ENCODE measurements at places on chromosomes 12 and 14.
A peak's percentile ranks its signal among the peaks of the same experiment; 100 is the strongest.

DNA sequence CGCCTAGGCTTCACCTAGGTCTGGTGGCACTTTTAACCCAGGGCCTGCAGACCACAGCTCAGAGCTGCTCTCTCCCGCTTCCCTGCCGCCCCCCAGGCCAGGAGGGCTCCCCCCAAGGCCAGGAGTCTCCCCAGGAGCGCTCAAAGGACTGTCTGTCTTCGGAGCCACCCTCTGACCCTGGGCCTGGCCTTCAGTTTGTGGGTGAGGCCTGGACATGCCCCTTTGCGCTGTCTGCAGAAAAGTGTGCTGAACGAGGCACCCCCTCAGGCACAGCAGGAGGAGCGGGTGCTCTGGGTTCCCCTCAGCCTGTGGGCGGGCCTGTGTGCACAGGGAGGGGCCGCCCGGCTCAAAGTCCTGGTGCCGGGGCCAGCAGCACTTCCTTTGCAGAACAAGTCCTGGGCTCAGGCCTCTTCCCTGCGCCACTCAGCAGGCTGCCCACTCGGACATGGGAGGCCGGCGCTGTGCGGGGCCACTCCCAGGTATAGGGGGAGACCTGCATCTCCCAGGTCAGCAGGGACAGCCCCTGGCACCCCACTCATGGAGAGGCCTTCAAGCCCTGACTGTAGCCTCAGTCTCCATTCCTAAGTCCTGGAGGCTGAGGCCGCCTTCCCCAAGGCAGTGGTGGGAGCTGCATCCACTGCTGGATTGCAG lies 14.3 kb downstream of the DEGS2 start:
- no peak for DNase-seq

DNA sequence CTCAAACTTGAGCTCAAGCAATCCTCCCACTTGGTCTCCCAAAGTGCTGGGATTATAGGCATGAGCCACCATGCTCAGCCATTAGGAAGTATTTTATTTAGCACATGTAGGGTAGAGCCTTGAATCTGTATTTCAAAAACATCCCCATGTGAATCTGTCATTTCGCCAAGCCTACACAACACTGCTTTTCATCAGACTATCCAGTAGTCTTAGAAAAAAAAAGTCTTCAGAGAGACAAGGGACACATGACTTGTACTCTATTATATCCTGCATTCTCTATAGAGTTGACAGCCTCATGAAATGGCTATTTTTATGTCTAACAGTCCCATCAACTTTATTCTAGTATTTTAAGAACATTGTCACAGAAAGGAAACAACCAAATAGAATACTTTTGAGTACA lies 35.4 kb downstream of the TM7SF3 start:
- no peak for DNase-seq

- DNase-seq = no peak
Observed at GRCh38 chr12:103268831-103269514, 226.8 kb downstream of the C12orf42 start.

- DNase-seq = no peak
Observed at GRCh38 chr12:108561852-108562347, 496 bp upstream of the ISCU start.

- DNase-seq = peak; percentile 94
Observed at GRCh38 chr12:124640056-124640455, 72.6 kb upstream of the NCOR2 start.

DNA sequence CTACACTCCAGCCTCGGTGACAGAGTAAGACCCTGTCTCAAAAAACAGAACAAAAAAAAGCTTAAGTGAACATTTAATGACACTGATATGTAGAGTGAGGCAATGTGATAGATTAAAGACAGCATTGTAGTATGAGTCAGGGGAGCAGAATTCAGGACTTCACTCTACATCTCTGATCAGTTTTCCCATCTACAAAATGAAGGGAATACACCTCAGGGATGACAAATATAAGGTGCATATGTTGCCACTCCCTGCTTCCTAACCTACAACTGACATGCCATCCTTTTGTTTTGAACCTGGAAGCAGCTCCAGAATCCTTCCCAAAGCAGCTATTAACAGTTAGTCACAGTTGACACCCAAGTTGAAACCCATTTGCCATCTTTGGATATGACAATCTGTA lies 30.9 kb upstream of the STRN3 start:
- DNase-seq = no peak

DNA sequence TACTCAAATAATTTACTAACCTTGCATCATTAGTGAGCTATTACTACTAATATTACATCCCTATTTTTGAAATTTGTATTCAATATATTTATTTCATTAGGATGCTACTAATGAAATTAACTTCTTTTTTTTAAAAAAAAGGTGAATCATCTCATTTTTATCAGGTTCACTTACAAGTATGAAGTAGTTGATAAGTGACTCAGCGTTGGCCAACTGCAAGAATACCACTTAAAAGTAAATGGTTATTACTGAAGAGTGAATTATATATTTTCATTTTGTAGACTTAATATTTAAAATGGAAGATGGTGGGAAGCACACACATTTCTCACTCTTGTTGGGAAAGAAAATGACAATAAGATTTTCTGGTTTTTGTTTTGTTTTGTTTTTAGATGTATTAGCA lies 19.6 kb downstream of the OR4N2 start:
- no peak for DNase-seq

- DNase-seq = peak; percentile 88
Observed at GRCh38 chr12:107818984-107819383, 44.5 kb downstream of the ASCL4 start.

DNA sequence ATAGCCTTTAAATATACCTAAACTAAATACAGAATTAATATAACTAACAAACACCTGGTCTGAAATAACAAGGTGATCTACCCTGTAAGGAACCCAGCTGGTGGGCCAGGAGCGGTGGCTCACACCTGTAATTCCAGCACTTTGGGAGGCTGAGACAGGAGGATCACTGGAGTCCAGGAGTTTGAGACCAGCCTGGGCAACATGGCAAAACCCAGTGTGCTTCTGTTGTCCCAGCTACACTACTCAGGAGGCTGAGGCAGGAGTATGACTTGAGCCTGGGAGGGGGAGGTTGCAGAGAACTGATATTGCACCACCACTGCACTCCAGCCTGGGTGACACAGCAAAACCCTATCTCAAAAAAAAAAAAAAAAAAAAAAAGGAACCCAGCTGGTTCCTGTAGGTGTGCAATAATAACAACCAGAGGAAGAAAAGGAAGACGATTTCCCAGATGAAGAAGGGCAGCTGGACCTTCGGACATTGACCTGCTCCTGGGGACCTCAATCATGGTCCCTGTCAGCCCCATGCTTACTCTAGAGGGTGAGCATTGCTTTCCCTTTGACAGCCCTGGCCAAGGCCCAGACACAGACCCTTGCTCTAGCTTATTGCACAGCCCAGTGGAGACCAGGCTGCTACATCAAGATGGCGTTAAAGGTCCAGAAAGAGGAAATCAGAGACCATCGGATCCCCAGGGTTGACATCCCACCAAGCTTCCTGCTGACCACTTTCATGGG lies 5.4 kb downstream of the FOS start:
- DNase-seq = peak; percentile 43

GRCh38 chr14:99333841-99334635 lies 62.0 kb upstream of the BCL11B start:
- DNase-seq = no peak

DNA sequence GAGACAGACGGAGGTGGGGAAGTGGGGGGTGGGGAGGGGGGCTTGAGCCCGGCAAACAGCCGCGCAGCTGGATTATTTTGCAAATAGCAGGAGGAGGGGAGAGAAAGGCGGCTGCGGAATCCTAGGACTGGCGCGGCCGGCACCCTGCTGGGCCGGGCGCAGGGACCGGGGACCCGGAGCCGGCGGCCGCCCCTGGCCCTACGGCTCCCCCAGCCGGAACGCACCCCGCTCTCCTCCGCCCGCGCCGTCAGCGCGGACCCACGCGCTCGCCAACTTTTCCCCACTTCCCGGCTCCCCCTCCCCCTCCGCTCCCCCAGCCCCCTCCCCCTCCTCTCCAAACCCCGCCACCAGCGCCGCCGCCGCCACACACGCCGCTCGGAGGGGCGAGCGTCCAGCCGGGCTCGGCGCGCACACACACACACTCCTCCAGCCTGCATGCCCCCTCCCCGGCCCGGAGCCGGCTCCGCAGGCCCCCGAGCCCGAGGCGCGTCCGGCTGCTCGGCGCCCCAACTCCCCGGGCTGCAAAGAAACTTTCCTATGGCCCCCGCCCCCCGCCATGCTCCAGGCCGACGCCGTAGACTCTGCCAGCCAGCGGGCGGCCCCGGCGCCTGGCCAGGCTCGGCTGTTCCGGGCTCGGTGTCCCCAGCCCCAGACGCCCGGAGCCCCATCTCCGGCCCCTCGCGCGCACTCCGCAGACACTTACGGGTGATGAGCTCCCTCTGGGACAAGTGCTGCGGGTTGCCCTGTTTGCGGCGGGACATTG lies 1.4 kb downstream of the BCL11B start:
- DNase-seq = peak; percentile 86

- DNase-seq = no peak
Observed at GRCh38 chr12:8088574-8088973, 6.5 kb downstream of the NECAP1 start.
